ENCODE measurements at places on chromosomes 3 and 15.
A peak's percentile ranks its signal among the peaks of the same experiment; 100 is the strongest.

GRCh38 chr15:51185213-51186159 lies 90.8 kb upstream of the TNFAIP8L3 start:
- DNase-seq = no peak

- no peak for DNase-seq
Measured at GRCh38 chr3:166473501-166473900, 636.3 kb upstream of the BCHE start.

DNA sequence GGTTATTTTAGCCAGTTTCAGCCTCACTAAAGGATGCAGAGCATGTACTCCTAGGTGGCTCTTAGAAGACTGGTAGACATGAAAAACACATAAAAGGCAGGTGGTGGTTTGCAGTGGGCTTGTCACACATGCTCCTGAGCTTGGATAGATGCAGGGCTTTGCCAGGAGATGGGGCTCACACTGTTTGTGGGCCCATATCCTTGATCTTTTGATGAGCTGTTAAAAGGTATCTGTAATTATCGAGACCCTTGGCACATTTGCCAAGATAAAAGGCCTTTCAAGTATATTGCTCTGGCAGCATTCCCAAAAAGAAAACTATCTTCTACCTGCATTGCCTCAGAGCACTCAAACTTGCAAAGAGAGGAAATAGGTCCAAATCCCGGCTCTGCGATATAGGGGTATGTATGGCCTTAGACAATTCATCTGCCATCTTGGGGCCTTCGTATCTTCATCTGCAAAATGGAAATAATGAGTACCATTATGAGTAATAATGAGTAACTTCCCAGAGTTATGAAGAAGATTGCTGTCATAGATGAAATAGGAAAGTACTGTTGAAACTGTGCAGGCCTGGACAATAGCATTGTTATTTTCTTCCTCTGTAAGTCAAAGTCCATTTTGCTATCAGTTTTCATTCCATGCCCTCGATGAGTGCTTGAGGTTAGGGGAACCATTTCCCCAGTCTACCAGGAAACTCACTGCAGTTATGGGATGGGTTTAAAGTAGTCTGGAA lies 172.7 kb downstream of the SYNPR start:
- no peak for DNase-seq

DNA sequence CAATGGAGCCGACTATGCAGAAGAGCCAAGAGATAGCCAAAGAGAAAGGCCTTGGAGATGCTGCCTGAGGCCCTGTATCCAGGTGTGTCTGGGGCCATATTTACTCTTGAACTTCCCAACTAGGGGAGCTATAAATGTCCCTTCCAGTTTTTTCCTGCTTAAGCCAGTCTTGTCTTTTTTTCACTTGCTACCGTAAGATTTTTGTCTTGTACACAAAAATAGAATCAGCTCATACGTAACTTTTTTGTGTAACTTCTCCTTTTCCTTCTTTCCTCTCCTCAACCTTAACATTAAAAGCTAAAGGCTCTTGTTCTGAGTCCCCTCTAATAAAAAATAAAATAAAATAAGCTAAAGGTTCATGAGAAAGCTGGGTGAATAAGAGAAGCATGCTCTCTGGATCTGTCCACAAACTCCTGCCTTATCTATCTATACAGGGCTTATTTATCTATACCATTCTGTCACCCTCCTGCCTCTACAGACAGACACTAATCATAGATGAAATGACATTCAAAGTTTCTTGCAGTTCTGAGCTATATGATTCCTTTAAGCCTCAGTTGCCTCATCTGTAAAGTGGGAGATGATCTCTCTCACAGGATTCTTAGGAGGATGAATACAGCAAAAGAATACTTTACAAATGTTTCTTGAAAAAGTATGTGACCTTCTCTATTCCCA lies 4.6 kb downstream of the SUMF1 start:
- no peak for DNase-seq

DNA sequence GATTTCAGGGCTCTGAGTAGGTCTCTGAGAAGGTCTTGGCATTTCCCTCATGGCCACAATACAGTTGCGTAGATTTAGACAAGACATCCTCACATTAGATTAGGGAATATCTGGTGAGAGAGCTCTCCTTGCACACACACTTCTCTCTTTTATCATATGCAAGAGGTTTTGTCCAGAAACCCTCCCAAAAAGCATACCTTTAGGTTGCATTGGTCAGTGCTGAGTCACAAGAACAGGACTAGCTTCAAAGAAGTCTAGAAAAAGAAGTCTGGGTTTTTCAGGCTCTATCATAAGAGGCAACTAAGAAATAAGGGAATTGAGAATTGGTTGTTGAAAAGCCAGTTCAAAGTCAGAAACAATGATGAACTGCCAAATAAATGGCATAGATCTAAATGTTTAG lies 40.1 kb upstream of the MITF start:
- DNase-seq = no peak

- DNase-seq = no peak
Measured at GRCh38 chr3:70276901-70277300, 35.5 kb downstream of the MDFIC2 start.

- peak; percentile 64 for DNase-seq
Measured at GRCh38 chr15:98850961-98851572, 156.5 kb downstream of the PGPEP1L start.

- no peak for DNase-seq
Measured at GRCh38 chr3:187212196-187212545, 14.9 kb downstream of the RTP1 start.

DNA sequence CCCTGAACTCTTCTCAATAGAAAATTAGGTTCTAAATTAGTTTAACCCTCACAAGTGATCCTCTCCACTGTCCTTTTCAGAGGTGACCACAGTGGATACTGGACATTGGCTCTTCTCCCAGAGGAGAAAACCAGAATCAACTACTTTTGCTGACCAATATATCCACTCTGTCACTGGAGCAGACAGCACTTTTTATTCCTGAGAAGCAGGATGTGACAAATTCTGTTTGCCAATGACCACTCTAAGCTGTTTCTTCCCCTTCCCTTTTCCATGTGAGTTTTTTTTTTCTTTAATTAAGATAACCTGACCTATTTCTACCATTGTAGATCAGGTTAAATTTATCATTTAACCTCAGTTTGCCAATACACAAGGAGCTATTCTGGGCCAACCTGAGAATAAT lies 79.7 kb upstream of the ZNF280D start:
- DNase-seq = no peak

GRCh38 chr15:47095833-47096232 lies 621.5 kb upstream of the SEMA6D start:
- DNase-seq = no peak

DNA sequence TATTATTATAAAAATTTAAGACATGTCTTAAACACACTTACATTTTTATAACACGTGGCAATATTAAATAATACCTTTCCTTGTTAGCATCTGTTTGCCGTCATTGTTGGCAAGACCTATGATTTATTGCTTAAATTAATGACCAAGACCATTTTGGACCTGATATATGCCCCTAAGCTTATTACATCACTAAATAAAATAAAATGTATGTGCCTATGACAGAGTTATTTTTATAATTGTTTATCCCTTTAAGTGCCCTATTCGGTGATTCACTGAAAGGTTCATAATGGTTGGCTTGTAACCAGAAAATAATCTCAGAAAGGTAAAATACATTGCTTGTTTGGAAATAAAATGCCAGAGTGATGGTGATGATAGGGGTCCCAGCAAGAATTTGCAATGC lies 17.5 kb downstream of the CDIN1 start:
- DNase-seq = no peak

GRCh38 chr3:151262871-151263525 lies 15.3 kb downstream of the P2RY14 start:
- no peak for DNase-seq

- DNase-seq = no peak
Measured at GRCh38 chr3:52140000-52140399, 14.2 kb downstream of the POC1A start.

DNA sequence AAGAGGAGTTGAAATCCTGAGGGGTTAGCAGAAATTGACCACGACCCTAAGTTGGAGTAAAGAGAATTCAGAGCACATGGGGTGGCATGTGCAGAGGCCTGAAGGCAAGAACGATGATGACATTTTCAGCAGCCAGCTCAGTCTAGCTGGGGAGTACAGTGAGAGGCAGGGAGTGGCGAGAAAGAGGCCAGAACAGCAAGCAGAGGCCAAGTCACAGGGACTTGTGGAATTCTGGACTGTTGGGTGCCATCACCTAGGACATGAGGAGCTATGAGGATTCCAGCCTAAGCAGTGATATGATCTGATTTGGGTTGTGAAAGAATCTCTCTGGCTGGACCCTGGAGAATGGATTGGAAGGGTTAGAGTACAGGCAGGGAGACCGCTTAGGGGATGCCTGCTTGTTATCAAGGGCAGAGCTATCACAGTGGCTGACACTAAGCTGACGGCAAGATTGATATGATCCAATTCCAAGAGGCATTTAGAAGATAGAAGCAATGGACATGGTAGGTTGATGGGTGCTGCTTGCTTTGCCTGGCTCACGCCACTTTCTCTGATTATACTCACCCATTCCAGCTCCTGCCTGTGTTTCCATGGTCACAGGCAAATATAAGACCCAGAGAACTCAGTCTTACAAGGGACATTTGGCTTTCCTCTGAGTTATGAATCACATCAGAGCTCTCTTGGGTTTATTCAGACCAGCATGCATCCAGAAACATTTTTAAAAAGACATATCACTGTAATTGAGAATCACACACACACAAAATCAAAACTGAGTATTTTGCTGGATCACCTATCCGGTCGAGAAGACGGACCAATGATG lies 66.4 kb downstream of the LRTM1 start:
- DNase-seq = no peak

All from activated naive CD4-positive, alpha-beta T cell treated with Interleukin-2 at 50 U/mL for 16 hours (primary cell).